ENCODE measurements at places on chromosomes 4 and X.
A peak's percentile ranks its signal among the peaks of the same experiment; 100 is the strongest.

DNA sequence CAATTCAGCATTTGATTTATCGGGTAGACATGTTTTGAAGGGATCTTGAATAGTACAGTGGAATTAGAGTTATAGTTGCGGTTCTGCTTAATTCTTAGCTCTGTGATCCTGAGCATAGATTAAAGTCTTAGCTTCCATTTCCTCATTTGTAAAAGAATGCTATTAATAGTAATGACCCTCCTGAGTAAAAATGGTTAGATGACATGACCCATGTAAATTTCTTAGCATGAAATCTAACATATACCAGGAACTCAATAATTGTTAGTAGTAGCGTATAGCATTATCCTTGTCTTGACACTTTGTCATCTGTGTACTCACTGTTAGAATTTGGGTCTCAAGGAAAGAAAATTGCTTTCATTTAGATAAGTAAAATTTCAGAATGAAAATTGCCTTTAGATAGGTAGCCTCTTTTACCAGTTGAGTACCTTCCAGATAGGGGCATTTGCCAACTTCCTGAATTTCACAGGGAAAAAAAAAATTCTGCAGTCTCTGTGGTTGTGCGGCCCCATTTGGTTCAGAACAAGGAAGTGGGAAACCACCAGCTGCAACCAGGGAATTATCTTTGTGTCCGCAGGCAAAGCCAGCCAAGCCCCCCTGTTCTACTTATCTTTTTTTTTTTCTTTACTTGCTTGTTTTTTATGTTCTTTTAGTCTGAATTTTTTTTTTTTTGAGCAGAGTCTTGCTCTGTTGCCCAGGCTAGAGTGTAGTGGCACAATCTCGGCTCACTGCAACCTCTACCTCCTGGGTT, 86.9 kb downstream of the TMEM164 start:
- no peak for DNase-seq

DNA sequence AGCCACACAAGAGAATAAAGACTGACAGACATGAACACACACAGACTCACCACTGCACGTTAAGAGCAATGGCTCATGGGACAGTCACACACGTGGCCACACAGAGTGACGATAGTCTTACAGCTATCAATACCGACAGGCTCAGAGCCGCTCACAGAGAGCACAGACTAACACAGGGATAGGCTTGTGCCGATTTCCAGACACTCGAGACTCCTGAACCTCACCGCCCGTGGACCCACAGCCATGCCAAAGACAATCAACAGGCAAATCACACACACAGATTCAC, 716 bp upstream of the SLC38A5 start:
- no peak for DNase-seq

- no peak for DNase-seq
Observed at GRCh38 chrX:94850811-94851210, 1176.8 kb downstream of the FAM133A start.

GRCh38 chrX:70452143-70452733, 7.6 kb downstream of the DLG3 start:
- DNase-seq = peak; percentile 68

DNA sequence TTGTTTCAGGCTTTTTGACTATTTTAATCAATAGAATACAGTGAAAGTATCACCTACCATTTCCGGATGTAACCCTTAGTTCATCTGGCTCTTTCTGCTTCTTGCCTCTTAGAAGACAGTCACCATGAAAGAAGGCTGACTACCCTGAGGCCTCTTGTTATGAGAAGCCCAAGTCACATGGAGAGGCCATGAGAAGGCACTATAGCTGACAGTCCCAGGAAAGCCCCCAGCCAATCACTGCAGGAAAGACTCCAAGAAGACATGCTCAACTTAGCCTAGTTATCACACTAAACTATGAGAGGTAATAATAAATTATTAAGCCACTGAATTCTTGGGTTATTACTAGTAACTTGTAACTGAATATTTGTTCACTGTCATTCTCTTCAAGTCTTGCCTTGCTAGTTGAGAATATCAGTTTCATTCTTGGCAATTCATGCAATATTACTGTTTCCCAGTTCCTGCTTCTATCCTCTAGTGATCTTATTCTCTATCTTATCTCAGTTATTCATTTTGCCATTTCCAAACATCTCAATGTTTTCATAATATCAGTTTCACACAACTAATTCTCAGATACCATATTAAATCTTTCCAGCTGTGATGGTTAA, 57.1 kb upstream of the GUCY1A1 start:
- no peak for DNase-seq

GRCh38 chr4:169269916-169270809, 593 bp downstream of the SH3RF1 start:
- DNase-seq = peak; percentile 87

GRCh38 chrX:133346026-133346425, 69.3 kb downstream of the GPC4 start:
- DNase-seq = no peak

GRCh38 chrX:46209037-46209436, 336.2 kb downstream of the ZNF674 start:
- no peak for DNase-seq

DNA sequence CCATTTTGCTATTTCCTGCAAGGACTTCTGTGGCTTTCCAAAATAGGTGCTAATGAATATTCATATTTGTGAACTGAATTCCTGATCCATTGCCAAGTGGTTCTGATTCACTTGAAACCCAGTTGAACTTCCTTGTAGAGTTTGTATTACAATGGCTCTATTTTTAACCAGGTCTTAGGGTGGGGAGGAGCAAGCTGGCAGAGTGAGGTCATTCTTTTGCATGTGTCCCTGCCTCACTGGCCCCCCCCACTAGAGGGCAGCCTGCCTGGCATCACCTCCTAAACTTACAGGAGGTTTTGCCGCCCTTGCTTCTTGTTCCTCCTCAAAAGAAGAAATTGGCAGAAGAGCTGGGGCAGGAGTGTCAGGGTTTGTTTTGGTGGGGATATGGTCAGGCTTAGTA, 10.5 kb downstream of the PTTG2 start:
- peak; percentile 88 for DNase-seq

- no peak for DNase-seq
Observed at GRCh38 chr4:184895012-184895695, 69.4 kb upstream of the ACSL1 start.

DNA sequence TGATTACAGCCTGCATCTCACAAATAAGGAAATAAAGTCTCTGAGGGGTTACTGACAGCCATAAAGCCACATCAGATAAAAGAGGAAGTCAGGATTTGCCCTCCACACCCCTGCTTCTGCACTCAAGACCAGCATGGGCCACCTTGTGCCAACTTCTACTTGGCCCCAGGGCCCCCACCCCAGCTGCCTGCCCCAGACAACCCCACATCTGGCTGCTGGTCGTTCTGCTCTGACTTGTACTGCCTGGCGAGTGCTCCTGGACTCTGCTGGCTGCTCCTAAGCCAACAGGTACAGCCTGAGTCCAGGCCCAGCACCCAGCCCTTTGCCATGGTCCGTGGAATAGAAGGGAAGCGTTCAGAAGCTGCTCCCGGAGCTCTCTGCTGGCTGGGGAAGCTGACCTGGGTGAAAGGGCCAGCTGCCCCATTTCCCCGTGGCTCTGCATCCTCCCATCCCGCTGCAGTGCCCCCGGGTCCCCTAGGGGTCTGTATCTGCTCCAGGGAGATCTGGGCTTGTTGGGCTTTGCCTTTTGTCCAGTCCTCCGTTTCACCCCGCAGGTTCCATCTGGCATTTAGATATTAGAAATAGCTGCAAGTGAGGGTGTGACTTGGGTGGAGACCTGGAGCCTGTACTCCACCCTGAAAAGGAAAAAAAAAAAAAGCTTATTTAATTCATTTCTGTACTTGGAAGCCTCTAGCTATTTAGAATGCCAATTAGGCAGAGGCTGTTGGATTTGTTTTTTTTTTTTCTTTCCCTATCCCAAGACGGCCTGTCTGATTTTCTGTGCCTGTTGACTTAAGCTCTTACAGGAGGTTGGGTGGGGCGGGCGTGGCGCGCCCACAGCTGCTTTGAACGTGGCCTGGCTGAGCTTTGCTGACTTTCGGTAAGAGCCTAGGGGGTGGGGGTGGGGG, 194.7 kb downstream of the PTTG2 start:
- DNase-seq = no peak

DNA sequence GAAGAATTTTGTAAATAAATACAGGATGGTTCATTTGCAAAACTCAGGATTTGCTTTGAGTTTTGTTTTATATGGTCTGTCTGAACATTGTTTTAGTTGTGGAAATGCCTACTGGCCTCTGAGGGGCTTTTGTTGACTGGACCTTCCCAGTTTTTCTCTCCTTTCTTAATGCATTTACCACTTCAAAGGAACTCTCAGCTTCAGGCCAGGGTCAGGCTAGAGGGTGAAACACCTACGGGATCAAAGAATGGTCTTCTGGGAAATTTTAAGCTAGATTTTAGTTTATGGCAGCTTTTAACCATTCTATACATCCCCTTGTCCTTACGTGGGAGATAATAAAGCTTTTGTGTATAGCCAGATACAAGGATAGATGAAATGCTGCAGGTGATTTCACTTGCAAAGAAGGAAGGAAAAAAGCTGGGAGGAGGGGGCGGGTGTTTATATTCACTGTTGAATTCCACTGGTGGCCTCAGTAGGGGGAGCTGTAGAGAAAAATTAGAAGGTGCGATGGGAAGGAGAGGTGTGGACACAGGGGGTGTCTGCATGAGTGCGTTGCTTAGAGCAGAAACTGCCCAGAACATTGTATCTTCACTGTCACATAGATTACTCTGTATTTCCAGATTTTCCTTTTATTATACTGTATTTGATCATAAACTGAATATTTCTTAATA, 151.8 kb downstream of the TSPAN5 start:
- no peak for DNase-seq

- DNase-seq = no peak
Observed at GRCh38 chr4:147418226-147418625, 62.7 kb upstream of the EDNRA start.

DNA sequence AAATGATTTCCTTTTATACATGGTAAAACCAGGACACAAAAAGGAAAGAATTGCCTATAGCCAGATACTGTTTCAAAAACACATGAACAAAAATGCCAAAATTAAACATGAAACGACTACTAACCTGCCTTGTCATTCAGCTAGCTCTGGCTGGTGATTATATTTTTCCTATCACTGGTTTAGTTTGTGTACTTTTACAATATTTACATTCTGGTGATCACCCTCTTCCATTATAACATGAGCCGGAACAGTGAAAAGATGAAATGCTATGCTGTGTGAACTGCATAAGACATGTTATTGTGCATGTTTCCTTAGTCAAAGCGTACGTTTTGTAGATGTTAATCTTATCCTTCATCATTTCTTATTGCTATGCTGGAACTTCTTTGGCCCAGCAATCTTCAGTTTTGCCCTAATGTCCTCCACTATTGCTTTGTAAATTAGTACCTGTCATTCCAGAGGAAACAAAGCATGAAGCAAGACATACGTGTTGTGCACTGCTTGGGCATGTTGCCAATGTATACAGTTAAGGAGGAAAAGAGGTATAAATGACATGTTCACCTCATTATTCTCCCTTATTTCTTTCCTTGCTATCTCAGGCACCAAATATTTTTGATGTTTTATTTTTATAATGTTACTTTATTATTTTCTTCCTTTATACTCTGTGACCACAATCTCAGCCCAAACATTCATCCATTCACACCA, 386.3 kb downstream of the ARHGAP24 start:
- no peak for DNase-seq

DNA sequence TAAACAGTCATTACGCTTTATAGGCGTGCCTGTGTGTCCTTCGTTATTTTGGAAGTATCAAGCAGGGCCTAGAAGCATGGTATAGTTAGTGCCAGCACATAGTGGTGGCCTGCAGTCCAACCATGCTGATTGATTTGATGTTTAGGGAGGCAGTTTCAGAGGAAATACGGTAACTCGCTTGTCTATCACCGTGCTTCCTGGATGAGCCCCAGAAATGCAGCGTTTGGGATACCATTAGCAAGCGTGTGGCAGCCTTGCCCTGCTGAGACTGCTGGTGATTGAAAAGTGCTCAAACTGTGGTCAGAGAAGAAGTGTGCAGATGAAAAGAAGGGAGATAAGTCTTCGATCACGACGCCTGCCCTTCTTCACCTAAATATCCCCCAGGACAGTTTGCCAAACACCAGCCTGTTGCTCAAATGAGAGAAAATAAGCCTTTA, 158.4 kb downstream of the CHIC2 start:
- DNase-seq = no peak

DNA sequence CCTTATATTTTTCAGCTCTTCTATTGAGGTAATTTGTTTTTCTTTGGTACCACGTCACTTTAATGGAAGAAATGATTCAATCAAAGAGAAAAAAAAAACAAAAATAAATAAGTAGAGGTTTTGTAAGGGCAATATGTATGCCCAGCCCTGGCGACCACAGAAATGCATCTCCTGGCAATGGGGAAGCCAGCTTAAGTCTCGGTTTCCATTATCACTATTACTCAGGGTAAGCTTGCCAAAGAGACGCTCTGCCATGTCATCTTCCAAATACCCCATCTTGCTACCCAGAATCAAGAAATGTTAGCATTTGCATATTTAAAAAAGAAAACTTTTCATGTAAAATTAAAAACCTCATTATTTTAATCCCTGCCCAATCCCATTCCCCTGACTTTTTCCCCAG, 68.8 kb downstream of the FAM47C start:
- no peak for DNase-seq

DNA sequence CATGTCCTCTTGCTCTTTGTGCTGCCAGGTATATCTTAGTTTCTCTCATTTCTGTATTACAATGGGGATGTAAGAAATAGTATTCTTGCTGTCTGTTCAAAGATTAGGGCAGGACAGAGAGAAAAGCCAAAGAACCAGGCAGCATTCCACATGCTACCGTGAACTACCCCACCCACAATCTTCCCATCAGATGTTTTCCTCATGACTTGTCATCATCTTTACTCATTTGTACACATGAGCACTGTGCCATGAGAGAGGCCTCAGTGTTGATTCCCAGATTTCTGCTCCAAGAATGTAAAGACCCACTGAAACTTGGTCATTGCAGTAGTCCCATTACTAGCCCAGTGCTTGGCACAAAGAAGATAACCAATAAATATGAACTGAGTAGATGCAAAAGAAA, 354.6 kb upstream of the RASGEF1B start:
- DNase-seq = no peak

- no peak for DNase-seq
Observed at GRCh38 chr4:95268819-95269565, 279.8 kb downstream of the UNC5C start.

- no peak for DNase-seq
Observed at GRCh38 chr4:101222156-101222845, 125.0 kb downstream of the PPP3CA start.

Measured in tibial artery (tissue), 4 donors.